ENCODE measurements at places on chromosomes 12 and 14. TPM values are rescaled to one million over a fixed set of nuclear protein-coding genes. Genes with fewer than 3 reads are reported as not detected.

Gene TESPA1
- not detected for total RNA-seq

Gene TAS2R7
- not detected for total RNA-seq

DNA sequence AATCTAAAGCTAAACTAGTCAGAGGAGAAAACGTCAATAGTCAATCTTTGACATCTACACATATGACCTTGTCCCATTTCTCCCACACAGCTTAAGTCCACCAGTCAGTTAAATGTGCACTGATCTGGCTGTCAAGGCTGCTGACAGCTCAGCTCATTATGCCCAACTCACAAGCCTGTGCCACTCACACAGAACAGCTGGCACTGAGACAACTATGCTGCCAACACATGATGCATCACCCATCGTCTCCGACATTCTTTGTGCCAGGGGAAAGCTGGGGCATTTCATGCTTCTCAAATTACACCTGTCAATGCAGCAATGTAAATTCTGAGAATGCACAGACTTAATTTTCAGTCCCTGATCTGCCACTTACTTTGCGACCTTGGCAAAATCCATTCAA lies 25.3 kb downstream of the GNS start:
- peaks cover 6% of the 10 kb centered on the region for H3K36me3 ChIP-seq
- H3K4me1 ChIP-seq: no peaks in the 10 kb centered on the region
- no peaks in the 10 kb centered on the region for H3K27me3 ChIP-seq
- no peak for DNase-seq
- no peak overlapping the region for H3K27ac ChIP-seq

GRCh38 chr14:100618763-100619320 lies 31.6 kb upstream of the BEGAIN start:
- no peak overlapping the region for H3K4me3 ChIP-seq
- no peaks in the 10 kb centered on the region for H3K27me3 ChIP-seq
- DNase-seq: no peak
- H3K36me3 ChIP-seq: no peaks in the 10 kb centered on the region

DNA sequence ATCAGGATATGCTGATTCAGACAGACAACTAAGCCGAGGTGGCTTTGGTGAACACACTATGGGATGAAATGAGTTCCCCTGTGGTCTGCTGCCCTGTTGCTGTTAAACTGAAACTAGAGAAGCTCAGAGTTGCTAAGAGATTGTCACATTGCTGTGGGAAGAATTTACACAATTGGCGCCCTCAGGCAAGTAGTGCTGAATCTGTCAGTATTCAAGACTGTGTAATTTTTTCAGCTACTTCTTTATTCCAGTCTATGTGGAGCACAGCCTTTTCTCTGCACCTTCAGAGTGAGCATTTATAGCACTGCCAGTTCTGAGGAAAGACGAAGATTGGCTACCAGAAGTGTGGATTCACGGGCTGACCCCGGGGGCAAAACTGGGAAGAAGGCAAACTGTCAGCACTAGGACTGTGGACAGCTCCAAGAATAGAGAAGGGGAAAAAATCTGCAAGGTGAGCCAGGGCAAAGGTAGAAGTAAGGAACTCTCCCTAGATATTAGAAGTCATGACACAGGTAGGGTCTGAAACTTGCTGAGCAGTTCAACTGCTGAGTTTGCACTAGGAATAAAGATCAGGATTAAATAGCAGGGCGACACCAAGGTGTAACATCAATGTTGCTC lies 218.8 kb upstream of the TMPO start:
- H3K4me1 ChIP-seq: peaks cover 3% of the 10 kb centered on the region
- H3K4me3 ChIP-seq: no peak overlapping the region
- DNase-seq: peak; percentile 60
- H3K27ac ChIP-seq: no peak overlapping the region
- H3K36me3 ChIP-seq: no peaks in the 10 kb centered on the region

- no peak for DNase-seq
- H3K4me1 ChIP-seq: no peaks in the 10 kb centered on the region
- H3K27ac ChIP-seq: no peak overlapping the region
- no peak overlapping the region for H3K4me3 ChIP-seq
- H3K36me3 ChIP-seq: no peaks in the 10 kb centered on the region
- H3K27me3 ChIP-seq: no peaks in the 10 kb centered on the region
Observed at GRCh38 chr12:2507814-2508213, 287.0 kb upstream of the FKBP4 start.

DNA sequence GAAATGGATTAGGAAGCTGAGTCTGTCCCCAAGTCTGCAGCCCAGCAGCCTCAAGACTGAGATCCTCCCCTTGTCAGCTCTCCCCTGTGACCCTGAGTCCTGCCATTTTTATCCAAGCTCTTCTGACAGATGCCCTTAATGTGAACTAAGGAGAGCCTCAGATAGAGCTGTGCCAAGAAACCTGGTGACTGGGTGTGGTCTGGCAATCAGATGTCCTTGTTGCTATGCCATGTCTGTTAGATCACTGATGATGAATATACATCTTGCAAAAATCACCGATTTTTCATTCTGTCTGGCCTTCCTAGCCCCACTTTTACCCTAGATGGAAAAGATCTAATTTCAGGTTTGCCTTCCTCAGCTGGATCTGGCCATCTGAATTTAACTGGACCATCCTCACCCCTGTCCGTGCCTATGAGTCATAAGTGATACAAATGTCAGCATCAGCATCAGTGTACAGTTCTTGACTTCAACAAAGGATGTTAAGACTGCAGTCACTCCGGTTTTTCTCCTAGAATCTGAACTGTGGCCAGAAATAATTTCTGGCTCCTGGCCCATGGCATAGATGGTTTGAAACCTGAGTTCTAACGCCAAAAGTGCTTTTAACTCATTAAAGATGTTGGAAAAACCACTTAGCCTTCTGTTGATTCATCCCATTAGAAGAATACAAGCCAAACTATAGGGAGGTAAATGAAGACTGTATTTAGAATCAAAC lies 61.2 kb upstream of the GRIP1 start:
- no peaks in the 10 kb centered on the region for H3K4me1 ChIP-seq
- no peak for DNase-seq
- H3K4me3 ChIP-seq: no peak overlapping the region
- no peaks in the 10 kb centered on the region for H3K36me3 ChIP-seq

DNA sequence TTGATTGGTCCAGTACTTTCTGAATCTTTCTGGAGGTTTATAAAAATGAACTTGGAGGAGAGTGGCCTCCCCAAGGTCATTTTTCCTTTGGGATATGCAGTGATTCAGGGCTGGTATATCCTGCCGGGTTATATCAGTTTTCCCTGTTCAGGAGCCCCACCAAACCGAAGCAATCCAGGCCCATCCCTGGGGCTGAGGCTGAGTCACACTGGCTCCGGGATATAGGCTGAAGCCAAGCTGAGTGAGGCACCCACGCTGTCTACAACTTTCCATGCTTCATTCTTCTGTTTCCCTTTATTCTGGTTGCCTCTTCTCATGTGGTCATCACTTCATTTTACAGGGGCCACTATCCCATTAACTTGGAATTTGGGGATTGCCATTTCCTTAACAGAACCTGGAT lies 3.4 kb downstream of the SSPN start:
- DNase-seq: no peak
- no peaks in the 10 kb centered on the region for H3K36me3 ChIP-seq
- H3K4me1 ChIP-seq: no peaks in the 10 kb centered on the region
- no peak overlapping the region for H3K4me3 ChIP-seq

DNA sequence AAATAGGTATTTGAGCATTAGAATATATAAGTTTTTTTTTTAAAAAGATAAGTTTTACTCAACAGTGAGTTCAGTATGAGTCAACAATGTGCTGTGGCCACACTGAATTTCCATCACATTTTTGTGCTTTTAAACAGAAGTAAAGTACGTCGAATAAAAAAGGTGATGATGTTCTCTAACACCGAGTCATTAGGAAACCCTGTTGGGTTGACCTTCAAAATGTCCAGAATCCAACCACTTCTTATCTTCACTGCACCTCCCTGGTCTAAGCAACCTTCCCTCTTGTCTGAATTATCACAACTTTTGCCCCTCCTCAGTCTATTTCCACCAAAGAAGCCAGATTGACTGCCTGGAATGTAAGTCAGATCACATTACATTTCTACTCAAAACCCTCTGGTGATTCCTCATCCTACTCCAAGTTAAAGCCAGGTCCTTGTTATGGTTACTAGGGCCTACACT lies 43.0 kb upstream of the SYCP3 start:
- no peak for DNase-seq
- no peaks in the 10 kb centered on the region for H3K36me3 ChIP-seq
- no peaks in the 10 kb centered on the region for H3K27me3 ChIP-seq
